Left lobe of liver (tissue), 2 donors: ENCODE measurements at places on chromosomes 5 and 9. TPM values are rescaled to one million over a fixed set of nuclear protein-coding genes. Genes with fewer than 3 reads are reported as not detected.

GRCh38 chr5:33594006-33594405 lies 153.2 kb downstream of the TARS1 start:
- DNase-seq, result no peak

GRCh38 chr5:175567954-175568353 lies 89.6 kb downstream of the SFXN1 start:
- DNase-seq, result no peak

GRCh38 chr5:98397081-98397480 lies 376.4 kb upstream of the RGMB start:
- no peak for DNase-seq

GRCh38 chr9:89953824-89954615 lies 349.2 kb downstream of the GADD45G start:
- no peak for DNase-seq

DNA sequence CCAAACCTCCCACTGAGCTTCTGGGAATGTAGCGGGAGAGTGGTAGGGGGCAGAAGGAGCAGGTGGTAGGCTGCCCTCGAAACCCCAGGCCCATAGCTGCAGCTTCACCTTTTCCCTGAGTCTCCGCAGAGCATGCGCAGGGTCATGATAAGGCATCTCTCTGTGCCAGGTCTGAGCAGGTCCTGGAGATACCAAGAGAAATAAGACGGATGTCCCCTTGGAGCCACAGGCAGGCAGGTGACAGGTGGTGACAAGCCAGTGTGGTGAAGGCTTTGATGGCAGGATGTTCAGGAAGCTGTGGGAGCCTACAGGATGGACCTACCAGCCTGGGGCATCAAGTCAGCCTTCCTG lies 68.1 kb downstream of the HMCN2 start:
- no peak for DNase-seq

GRCh38 chr9:18056269-18056992 lies 417.5 kb upstream of the ADAMTSL1 start:
- no peak for DNase-seq

DNA sequence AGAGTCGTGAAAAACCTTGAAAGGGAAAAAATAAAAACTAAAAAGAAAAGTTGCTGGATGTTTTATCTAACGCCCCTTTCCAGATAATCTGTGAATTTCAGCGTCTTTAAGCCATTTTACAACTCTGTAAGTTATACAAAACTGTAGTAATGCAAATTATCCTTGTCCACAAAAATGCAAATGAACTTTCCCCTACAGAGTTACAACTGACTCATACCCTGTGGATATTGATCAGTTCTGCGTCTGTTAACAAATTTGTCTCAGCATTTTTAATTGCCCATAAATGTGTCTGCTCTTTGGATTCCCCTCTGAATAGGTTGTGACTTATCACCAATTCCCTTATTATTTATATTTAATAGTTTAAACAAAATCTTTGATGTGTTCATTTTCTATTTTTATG lies 105.9 kb upstream of the PRLR start:
- no peak for DNase-seq

STC2 gene
- total RNA-seq, result 0.65 TPM

NEUROG1 gene
- total RNA-seq, result not detected
